ENCODE measurements at places on chromosomes 11 and 22.
A peak's percentile ranks its signal among the peaks of the same experiment; 100 is the strongest.

DNA sequence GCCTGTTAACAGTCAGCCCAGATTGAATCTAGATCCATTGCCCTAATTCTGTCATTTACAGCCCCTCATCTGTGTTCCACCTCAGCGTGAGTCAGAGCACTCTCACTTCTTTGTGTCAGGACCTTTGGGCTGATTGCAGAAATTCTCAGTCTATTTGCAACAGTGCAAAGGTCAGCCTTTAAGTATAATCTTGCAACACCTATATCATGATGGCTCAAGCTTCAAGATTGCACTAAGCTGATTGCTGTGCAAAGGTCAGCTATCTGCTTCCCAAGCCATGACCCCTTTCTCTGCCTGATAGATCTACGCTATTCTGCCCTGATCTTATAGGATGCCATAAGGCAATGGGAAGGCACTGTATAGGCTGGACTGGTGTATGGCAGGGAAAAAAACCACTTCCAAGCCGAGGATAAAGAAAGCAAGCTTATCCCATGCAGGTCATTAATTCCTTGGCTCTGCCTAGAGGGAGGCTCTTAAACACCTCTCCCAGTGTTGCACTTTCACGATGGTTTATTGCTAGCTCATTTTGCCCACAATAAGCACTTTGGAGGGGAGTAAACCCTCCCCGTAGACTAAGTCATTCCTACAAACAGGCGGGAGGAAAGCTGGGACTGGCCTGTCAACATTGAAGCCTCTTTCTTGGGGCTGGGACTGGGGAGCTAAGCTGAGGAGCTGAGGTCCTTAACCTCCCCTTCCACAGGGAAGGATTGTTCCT, 100.6 kb downstream of the RRAS2 start:
- DNase-seq = no peak

DNA sequence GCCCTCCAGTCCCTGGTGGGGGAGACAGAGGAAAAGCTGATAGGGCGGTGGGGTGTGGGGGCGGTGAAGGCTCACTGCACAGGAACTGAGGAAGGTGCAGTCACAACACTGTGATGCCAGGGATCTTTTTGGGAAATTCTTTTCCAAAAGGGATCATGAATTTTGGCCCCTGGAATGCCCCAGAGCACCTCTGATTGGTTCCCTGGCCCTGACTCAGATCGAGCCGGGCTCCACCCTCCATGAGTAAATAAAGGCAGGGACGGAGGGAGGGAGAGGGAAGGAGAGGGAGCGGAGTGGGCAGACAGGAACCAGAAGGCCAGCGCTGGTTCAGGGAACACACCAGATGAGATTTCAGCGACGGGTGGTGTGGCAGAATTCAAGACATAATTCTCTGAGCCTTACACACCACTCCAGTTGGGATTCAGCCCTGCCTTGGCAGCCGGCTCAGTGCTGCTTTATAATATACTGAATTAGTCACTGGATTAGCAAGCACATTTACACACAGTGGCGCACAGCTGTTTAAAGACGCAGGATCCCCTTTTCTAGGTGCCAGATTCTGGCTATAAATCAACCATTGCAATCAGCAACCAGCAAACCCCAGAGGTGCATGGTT, 80.3 kb downstream of the ETS1 start:
- peak; percentile 39 for DNase-seq

GRCh38 chr22:36369922-36370791, 17.6 kb downstream of the MYH9 start:
- DNase-seq = no peak

- DNase-seq = no peak
Observed at GRCh38 chr11:125079151-125079877, 16.2 kb downstream of the SLC37A2 start.

DNA sequence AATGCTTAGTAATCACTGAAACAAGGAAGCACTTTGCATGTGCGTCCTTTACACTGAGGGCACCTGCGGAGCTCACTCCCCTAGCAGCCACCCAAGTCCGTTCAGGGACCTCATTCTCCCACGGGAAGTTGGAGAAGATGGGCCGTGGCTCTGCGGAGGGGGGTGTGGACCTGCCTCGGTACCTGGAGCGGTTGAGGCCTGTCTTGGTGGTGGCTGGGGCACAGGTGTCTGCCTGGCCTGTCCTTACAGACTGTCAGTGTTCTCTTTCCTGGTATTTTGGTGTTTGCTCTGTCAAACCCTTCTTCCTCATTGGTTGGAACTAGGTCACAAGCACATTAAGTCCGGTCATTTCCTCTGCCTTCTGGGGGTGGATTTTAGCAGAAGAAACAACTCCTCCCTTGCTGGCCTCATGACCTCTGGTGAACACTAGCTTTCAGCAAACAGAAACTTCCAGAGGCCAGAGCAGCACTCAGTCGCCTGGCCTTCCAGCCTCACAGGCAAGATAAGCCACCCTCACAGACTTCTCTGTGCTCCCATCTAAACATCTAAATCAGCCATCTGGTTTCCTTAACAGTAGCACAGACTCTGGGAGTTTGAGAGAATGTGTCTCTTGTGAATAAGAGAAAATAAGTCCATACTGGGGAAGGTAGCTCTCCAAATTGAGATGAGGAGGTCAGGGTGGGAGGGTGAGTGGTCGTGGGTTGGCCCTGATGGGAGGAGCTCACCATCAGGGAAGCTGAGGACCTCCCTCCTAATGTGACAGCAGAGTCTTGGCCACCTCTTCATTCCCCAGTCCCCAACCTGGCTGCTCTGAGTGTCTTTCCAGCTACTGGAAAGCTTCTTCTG, 8.6 kb downstream of the SNAP29 start:
- peak; percentile 38 for DNase-seq

- peak; percentile 39 for DNase-seq
Observed at GRCh38 chr22:42385696-42386095, 46.5 kb downstream of the NFAM1 start.
